ENCODE measurements at places on chromosomes 5 and 9. TPM values are rescaled to one million over a fixed set of nuclear protein-coding genes. Genes with fewer than 3 reads are reported as not detected.
A peak's percentile ranks its signal among the peaks of the same experiment; 100 is the strongest.

DNA sequence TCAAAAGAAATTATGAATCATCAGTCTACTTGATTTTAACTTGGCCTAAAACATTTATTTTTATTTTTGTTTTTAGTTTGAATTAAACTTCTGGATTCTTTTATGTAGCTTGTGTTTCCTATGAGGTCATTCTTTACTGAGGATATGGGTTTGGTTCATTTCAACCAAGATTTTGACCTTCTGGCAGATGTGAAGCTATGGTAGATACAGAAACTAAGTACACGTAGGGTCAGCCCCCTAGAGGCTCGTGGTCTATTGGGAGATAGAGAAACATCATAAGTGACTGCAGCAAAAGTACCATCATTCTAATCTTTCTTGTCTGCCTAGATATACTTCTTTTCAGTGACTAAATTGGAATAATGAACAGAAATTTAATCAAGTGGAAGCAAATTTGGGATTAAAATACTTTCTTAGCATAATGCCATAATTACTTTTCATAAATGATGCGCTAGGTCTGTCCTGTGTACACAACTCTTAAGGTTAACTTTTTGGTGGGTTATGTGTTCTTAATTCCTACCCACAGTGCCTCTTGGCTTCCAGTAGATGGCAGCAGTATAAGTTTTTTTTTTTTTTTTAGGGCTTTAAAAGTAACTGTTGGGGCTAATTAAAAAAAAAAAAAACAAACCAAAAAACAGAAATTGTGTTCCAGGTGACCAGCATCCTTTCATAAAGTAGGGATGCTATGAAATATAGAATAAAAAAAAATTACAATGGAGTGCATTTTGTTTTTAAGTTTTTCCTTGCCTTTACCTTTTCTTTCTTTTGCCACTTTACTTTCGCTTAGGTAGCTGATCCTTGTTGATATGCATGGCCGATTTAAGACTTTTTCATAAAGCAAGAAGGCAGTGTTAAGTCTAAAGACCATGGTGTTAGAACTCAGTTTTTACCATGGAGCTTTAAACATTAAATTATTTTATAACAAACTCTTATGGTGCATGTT, 49.9 kb downstream of the LRRTM2 start:
- DNase-seq = peak; percentile 32

- no peak for DNase-seq
These were observed 35.0 kb downstream of the ACTBL2 start for GRCh38 chr5:57447658-57448057.

Gene ABCA2
- total RNA-seq = 4.5 TPM

DNA sequence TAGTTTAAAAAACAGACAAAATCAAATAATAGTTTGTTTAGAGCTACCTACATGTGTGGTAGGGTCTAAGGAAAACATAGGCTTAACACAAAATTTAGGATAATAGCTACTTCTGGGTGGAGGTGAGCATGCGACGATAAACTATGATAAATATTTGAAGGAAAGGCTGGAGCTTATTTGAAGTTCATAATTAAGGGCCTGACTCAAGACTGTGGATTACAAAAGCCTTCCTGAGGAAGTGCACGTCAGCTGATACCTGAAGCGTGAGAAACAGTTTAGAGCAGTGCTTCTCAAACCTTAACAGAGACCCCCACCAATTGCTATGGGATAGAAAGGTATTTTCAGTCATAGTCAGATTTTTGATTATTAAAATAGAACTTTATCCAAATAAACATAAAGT, 20.4 kb upstream of the UBLCP1 start:
- no peak for DNase-seq

- no peak for DNase-seq
These were observed 7.5 kb upstream of the LHX3 start for GRCh38 chr9:136212345-136212950.

DNA sequence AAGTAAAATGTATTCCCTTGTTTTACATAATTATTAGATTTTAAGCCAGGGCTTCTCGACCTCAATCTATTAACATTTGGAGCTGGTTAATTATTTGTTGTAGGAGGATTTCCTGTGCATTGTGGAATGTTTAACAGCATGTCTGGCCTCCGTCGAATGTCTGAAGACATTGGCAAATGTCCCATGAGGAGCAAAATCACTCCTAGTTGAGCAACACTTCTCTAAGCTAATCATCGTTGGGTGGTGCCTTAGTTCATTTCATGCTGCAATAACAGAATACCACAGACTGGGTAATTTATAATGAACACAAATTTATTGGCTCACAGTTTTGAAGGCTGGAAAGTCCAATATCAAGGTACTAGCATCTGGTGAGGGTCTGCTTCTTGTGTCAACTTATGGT, 13.4 kb upstream of the VPS13A start:
- DNase-seq = no peak

DNA sequence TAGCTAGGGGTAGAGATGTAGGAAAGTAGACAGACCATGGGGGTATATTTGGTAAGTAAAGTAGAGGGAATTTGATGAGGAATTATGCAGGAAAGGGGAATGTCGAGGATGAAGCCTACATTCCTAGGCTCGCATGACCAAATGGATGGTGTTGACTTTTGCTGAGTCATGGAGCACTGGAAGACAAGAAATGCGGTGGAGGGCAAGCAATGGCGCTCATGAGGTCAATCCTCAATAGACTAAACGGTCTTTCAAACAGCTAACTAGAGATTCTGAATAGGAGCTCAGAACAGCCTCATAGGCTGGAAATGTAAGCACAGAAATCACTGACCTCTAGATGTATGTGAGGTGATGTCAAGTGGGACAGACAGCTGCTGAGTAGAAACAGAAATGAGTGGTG, 50.7 kb upstream of the FST start:
- no peak for DNase-seq

Gene OGN
- not detected for total RNA-seq

- DNase-seq = no peak
These were observed 45.0 kb upstream of the NR3C1 start for GRCh38 chr5:143448518-143448917.

DNA sequence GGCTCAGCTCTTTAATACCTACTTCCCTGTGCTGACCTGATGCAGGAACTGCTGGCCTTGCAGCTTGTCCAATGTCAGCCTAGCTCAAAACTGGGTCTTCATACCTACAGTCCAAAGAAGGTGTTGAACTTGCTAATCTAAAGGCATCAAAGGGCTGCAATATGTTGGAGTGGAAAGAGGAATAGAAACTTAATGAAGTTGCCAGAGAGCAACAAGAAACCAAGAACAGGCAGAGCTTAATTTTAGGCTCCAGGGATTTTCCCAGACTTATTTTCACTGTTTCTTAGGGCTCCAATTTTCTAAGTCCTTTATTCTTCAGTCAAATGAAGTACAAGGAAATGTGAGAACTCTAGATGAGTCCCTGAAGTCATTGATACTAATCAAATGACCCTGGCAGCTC, 17.6 kb upstream of the ERCC6L2 start:
- DNase-seq = no peak

DNA sequence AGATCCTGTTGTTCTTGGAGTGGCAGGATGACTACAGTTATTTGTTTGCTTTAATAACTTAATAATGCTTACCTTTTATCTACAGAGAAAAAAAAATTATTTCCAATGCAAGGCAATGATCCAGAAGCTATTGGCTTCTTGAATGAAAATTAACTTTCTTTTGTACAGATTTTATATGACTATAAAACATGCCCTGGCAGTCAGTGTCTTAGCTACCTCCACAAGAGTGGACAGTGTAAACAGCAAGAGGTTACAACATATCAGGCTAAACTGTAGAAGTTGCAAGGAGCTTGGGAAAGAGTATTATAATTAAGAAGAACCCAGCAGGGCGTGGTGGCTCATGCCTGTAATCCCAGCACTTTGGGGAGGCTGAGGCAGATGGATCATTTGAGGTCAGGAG, 49.1 kb downstream of the BNC2 start:
- DNase-seq = no peak

DNA sequence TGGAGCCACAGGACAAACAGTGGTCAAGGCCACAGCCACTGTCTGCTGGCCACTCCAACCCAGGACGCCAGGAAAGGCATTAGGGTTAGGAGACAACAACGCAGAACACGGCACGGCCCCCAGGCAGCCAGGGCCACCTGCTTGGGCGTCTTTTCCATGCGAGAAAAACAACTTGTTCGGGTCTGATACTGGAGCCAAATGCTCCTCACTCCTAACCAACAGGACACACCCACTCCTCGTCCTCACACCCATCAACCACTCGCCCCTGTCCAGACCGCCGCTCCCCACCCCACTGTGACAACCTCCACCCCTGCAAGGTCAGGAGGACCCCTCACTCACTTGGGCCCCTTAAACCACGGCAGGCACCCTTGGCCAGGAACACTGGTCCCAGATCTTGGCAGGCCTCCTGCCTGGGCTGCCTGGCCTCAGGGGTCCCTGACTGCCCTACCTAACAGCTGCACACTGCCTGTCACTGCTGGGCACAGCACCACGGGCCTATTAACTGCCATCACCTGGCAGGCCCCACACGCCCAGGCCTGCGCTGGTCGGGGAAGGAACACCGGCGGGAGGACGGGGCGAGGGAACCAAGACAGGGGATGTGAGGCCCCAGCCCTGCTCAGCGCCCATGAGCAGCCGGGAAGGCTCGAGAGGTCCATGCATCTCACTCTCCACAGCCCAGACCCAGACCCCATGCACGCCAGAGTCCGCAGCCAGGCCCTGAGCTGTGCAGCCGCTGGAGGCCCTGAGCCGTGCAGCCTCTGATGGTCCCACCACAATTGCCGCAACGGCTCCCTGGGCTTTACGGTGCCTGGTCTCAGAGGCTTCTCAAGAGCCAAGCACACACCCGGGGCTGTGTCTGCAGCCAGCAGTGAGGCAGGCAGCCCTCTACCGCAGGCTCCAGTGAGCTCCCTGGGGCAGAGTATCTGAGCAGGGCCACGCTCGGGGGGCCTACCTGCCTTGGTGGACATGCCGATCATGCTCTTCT, 13.8 kb downstream of the CLPTM1L start:
- DNase-seq = no peak

Gene BARX1
- total RNA-seq = not detected

Gene PCDHB15
- 0.26 TPM for total RNA-seq

DNA sequence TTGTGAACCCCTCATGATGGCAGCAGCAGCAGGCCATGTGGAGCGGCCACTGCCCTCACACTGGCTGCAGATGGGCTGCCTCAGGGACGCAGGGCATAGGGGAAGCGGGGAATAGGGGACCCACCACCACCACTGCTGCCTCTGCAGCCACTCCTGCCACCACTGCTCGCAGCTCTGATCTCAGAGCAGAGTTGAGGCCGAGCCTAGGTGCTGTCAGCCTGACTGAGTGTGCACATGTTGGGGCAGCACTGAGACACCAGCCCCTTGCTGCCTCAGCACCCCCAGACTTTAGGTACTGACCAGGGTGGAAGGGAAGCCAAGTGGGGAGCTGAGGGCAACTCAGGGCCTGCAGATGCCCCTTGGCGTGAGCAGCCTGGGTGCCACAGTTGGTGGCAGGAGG, 843.9 kb upstream of the DMAC1 start:
- DNase-seq = no peak

DNA sequence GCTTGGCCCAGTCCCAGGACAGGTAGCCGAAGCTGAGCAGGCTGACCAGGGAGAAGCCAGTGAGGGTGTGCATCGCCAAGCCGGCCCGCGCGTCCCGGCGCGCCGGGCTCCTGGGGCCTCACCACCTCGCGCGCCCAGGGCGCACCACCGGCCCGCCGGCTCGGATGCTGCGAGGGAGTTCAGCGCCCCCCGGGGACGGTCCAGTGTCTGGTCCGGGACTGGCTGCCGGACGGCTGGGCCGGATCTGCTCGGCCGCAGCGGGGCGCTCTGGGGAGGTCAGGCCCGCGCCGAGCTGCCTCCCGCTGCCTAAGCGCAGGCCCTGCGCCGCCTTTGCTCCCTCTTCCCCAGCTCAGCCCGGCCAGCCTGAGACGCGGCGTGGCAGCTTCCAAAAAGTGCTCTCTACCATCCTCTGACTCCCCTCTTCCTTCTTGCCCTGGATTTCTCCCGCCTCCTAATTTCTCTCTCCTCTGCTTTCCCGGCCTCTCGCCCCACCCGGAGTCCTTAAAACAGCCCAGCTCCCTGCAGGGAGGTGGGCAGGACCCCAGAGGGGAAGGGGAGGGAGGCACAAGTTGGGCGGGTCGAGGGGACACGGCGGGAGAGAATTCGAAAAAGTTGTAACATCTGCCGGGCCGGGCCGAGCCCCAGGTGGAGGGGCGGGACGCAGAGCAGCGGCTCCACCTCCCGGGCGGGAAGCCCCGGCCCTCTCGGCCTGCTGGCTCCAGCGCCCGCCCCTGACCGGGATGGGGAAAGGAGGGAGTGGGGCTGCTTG, at the start of gene ARSI:
TSS of gene ARSI (minus strand) at position 605 of the 769 bp plus-strand sequence. CDS start at position 73, 532 bp downstream.
- DNase-seq = peak; percentile 15

DNA sequence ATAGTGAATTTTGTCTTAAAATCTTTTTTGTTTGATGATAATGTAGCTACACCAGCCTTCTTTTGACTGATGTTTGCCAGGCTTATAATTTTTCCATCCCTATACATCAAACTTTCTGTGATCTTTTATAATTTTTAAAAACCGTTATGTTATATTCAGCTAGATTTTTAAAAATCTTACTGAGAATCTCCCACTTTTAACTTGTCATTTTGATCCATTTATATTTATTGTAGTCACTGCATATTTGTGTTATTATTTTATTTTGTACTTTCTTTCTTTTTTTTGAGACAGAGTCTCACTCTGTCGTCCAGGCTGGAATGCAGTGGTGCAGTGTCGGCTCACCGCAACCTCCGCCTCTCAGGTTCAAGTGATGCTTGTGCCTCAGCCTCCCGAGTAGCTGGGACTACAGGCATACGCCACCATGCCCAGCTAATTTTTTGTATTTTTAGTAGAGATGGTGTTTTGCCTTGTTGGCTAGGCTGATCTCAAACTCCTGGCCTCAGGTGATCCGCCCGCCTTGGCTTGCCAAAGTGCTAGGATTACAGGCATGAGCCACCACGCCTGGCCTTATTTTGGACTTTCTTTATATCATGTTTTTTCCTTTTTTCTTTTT, 12.7 kb downstream of the MRRF start:
- no peak for DNase-seq

DNA sequence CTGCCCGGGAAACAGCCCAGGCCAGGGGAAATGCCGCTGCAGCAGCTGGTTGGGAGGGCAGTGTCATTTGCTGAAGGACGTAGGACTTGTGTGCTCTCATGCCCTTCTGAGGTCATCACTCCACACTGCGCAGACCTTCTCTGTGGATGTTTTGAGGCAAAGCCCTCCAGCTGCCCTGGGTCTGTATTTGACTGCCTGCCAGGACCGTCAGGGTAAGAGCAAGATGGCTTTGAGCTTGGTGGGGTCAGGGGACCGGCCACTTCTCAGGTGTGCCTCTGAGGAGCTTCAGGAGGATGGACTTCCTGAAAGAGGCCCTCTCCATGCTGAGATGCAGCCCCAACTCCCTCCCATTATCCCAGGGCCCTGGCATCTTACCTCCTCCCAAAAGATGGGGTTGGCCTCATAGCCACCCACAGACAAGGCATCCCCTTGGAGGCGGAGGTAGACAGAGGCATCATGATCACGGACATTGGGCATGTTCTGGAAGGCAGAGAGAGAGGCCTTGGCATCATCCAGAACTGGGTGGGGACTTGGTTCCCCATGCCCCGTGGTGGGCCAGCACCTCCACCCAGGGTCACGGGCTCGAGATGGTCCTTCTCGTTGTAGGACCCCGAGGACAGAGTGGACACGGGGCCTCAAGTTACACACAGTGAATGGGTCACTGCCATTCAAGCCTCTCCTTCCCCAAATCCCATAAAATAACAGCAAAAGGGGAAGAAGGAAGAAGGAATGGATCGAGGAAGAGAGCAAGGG, 19.4 kb downstream of the SARDH start:
- DNase-seq = no peak

Gene HBEGF
- total RNA-seq = 12.1 TPM

Data from dermis microvascular lymphatic vessel endothelial cell (primary cell).